ENCODE measurements at places on chromosomes 7 and 10.

GRCh38 chr7:2516194-2516555 lies 3.4 kb upstream of the LFNG start:
- no peak for DNase-seq

- DNase-seq: no peak
These were observed 30.2 kb downstream of the ASNS start for GRCh38 chr7:97842006-97842405.

DNA sequence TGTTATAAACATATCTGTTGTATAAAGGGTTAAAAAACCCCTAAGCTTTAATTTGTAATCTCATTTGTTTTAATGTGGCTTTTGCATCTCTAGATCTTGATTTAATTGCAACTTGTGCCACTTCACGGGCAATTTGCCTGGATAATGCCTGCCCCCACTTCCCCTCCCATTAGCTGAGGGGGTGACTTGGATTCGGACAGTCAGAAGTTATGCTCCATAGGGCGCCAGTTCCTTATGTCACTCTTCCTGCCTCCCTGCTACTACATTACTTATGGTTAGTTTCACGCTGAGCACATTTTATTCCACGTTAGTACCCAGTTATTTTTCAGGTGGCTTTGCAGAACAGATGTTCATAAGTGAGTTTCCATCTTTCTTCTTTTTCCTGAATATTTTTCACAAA lies 1015.2 kb upstream of the PHF14 start:
- DNase-seq: peak; percentile 88

DNA sequence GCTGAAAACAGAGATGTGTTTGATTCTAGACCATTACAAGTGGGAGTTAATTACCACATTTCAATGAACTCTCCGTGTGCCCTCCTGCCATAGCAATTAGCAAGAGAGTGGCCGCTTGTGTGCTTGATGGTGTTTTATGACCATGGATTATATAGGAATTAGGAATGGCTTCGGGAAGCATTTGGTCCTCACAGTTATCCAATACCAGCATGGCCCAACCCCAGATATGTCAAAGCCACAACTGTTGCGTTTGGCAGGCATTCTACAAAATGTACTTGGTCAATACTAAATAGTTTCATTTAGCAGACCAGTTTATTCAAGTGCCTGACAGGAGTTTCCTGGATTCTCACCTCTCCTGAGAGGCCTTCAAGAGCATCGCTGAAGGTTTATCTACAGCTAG lies 509.0 kb upstream of the GALNT17 start:
- DNase-seq: no peak

DNA sequence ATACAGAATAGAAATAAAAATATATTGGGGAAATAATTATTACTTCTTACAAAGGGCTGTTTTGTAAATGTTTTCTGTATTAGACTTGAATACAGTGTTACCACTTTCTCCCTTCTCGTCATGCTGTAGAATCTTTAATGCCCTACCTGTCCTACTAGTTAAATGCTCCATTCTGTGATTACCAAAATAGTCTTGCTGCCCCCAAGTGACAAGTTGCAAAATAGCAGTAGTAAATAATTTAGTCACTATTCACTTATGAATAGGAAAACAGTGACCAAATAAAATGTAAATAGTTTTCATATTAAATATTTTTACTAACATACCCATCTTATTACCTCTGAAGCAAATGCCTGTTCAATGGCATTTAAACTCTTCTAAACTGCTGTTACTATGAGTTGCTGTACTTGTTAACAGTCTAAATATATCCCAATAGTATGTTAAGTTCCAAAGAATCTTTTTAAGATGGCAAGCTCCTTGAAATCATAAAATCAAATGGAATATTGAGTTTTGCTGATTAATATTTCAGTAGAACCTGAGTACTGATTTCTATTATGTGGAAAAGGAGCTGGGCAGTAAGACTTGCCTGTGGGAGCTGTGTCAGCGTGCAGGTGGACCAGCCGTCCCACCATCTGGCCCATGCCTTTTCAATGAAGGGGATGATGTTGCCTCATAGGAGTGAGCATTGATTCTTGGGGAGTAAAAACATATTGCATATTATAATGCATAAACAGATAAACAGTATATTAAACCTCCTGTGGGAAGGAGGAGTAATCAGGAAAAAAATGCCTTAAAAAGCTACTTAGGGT lies 18.1 kb upstream of the OIT3 start:
- DNase-seq: peak; percentile 10

DNA sequence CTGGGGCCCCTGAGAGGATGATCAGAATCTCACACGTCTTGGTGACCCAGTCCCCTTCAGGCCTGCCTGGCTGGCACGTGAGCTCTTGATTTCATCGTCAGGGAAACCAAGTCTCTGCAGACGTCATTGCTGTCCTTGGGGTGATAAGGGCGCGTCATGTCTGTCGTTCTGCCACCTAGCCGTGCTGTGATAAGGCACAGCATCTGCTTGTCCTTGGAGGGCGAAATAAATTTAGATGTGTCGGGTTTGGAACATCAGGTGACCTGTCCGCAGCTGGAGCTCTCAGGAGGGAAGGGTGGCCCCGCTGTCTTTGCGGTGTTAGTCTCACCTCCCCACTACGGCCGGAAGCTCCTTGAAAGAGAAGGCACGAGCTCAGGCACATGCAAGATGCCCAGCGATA lies 129.2 kb downstream of the GRK5 start:
- DNase-seq: no peak

- DNase-seq: no peak
These were observed 26.6 kb upstream of the FAM20C start for GRCh38 chr7:165661-166337.

DNA sequence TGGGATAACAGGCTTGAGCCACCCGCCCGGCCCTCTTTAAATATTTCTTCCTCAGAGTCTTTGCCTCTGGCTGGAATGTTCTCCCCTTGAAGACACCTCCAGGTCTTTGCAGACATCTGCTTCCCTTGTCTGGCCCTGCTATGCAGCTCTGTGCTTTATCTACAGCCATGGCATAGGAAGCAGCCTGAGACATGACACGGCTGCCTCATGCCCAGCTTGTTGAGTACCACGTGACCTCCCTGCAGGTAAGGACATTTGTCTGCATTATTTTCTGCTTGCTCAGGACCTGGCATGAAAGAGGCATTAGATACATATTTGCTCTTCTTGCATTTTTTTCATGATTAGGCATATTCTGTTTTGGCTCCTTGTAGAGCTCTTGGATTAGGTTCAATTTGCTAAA lies 113.8 kb upstream of the KLF6 start:
- no peak for DNase-seq

GRCh38 chr7:30450240-30450982 lies 28.2 kb downstream of the NOD1 start:
- no peak for DNase-seq

GRCh38 chr10:18246967-18247366 lies 106.7 kb downstream of the CACNB2 start:
- no peak for DNase-seq

- no peak for DNase-seq
These were observed 694.8 kb downstream of the PHTF2 start for GRCh38 chr7:78493401-78493800.

DNA sequence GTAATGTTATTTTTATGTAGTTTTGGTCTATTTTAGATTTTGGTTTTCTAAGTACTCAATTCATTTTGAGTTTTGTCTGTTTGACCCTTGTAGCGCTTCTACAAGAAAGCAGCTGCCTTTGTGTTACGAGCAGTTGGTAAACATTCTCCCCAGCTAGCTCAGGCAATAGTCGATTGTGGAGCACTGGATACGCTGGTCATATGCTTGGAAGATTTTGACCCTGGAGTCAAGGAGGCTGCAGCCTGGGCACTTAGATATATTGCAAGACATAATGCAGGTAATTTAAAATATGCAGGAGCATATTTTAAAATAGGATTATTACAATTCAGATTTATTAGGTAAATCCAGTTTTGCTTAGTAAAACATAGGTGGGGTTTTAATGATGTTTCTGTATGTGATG lies 23.1 kb downstream of the SPAG6 start:
- no peak for DNase-seq

Data from NCI-H446 (cell line).